ENCODE measurements at places on chromosomes 16 and 17.

DNA sequence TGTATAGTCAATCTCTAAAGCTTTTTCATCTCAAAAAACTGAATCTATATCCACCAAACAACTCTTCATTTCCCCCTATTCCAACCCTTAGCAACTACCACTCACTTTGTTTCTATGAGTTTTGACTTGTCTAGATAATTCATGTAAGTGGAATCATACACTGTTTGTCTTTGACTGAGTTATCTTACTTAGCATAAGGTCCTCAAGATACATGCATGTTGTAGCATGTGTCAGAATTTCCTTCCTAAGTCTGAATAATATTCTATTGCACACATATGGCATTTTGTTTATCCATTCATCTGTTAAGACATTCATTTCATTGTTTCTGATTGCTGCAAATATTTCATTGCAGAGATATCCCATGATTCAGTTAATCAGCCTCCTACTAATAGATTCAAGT lies 72.2 kb downstream of the SSH2 start:
- DNase-seq = no peak

DNA sequence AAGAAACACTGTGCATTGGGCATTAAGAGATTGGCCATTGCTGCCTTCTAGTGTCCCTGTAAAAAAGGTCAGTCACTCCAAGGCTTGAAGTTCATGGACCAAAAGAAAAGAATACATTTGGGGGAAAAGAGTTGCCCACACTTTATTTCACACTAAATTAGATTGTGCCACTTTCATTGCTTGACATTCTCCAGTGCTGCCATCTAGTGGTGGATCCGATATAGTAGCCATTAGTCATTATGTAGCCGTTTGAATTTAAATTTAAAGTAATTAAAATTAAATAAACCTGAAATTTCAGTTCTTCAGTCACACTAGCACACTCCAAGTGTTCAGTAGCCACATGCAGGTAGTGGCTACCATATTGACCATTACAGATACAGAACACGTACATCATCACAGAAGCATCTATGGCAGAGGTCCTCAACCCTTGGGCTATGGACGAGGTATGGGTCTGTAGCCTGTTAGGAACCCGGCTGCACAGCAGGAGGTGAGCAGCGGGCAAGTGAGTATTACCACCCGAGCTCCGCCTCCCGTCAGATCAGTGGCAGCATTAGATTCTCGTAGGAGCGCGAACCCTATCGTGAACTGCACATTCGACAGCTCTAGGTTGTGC lies 21.9 kb upstream of the CDH5 start:
- no peak for DNase-seq

- no peak for DNase-seq
Measured at GRCh38 chr17:81454473-81454872, 58.1 kb downstream of the ACTG1 start.

DNA sequence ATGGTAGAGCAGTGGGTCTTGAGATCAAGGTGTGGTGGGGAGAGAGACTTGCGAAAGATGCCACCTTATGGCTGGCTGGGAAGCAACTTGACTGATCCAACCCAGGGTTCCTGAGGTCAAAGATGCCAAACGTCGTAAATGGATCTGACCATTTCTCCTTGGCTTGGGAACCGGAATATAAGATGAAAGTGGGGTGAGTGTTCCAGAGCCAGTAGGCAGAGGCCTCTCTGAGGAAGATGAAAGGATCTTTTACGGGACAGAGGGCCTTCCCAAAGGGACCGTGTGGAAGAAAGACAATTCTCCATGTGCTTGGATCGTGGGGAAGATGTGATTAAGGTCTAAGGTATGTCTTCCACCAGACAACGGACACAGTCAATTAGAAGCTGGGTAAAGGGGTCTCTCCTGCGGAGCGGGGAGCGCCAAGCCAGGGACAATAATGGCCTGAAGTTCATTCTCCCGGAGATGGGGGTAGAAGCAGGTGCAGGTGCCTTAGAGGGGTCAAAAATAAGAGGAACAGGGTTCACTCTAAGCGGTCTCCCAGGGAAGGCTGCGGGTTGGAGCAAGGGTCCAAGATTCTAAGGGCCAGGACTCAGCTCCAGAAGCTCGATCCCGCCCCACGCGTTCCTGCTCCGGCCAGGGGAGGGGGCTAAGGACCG lies 800 bp downstream of the FXR2 start:
- no peak for DNase-seq

- no peak for DNase-seq
Measured at GRCh38 chr17:1758807-1759206, 3.1 kb upstream of the SERPINF1 start.

- DNase-seq = no peak
Measured at GRCh38 chr16:59886021-59886420, 1151.9 kb upstream of the GOT2 start.

- DNase-seq = no peak
Measured at GRCh38 chr16:53022374-53022773, 30.3 kb downstream of the CHD9NB start.

DNA sequence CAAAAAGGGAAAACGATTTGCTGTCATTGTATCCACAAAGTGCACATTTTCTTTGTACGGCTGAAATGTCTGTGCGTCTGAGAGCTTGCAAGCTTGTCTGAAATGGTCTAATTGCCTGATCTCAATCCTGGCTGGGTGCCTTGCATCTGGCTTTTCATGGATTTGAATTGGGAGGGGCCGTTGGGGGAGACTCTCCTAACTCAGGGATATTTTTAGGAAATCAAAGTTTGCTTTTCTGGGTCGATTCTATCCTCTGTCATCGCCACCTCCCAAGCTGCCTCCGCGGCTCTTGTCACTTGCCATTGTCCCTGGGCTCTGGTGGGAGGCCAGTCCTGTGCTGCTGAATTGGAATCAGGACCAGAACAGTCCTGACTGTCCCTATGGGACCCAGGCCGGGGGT lies 33.3 kb upstream of the MGAT5B start:
- DNase-seq = no peak

Data from frontal cortex (tissue), 4 donors.